HFFc6 (cell line): ENCODE measurements at places on chromosomes 2 and 18. TPM values are rescaled to one million over a fixed set of nuclear protein-coding genes. Genes with fewer than 3 reads are reported as not detected.
A peak's percentile ranks its signal among the peaks of the same experiment; 100 is the strongest.

The MYO7B gene
- 0.69 to 0.92 TPM (median 0.87 TPM) in 3 replicates for total RNA-seq

The PLEK gene
- not detected in 3 replicates for total RNA-seq

The IL37 gene
- not detected in 3 replicates for total RNA-seq

The DAW1 gene
- total RNA-seq: 0.39 to 0.48 TPM in 2 of 3 replicates, not detected in the other

The NEDD4L gene
- total RNA-seq: 17.0 to 29.7 TPM (median 29.2 TPM) in 3 replicates

The MOGAT1 gene
- total RNA-seq: not detected in 3 replicates

The SLC30A3 gene
- total RNA-seq: not detected in 3 replicates

The COBLL1 gene
- 28.4 and 44.6 TPM in 2 replicates for total RNA-seq

The PSD4 gene
- 0.78 to 1.3 TPM (median 1.0 TPM) in 3 replicates for total RNA-seq

The CNGA3 gene
- 0.16 to 1.2 TPM (median 0.59 TPM) in 3 replicates for total RNA-seq

The GEN1 gene
- 8.5 to 14.0 TPM (median 13.7 TPM) in 3 replicates for total RNA-seq

The IL1R2 gene
- not detected in 3 replicates for total RNA-seq

The PARD6G gene
- total RNA-seq: 0.43 to 1.0 TPM (median 0.59 TPM) in 3 replicates

The DNAH6 gene
- 0.02 to 0.13 TPM (median 0.05 TPM) in 3 replicates for total RNA-seq

DNA sequence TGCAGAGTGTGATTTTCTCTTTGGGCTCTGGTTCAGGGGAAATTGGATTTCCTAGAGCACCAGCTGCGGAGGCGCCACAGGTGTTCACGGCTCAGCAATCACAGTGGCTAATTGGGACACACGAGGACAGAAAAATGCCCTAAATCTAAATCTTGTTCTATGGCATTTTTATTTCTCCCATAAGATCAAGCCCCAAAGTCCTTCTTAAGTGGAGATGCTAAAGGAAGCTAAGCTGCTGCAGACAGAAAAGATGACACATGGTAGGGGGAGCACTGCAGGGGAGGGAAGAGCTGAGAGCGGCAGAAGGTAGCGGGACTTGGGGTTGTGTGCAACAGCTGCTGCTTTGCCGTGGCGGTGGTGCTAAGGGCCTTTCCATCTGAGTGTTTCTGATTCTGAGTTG, 280.6 kb downstream of the MYT1L start:
- no peak overlapping the region for H3K4me3 ChIP-seq
- no peaks in the 10 kb centered on the region; the same call in 1 of the 2 replicates for H3K27me3 ChIP-seq
- DNase-seq: no peak
- no peaks in the 10 kb centered on the region for H3K4me1 ChIP-seq
- H3K27ac ChIP-seq: no peak overlapping the region

DNA sequence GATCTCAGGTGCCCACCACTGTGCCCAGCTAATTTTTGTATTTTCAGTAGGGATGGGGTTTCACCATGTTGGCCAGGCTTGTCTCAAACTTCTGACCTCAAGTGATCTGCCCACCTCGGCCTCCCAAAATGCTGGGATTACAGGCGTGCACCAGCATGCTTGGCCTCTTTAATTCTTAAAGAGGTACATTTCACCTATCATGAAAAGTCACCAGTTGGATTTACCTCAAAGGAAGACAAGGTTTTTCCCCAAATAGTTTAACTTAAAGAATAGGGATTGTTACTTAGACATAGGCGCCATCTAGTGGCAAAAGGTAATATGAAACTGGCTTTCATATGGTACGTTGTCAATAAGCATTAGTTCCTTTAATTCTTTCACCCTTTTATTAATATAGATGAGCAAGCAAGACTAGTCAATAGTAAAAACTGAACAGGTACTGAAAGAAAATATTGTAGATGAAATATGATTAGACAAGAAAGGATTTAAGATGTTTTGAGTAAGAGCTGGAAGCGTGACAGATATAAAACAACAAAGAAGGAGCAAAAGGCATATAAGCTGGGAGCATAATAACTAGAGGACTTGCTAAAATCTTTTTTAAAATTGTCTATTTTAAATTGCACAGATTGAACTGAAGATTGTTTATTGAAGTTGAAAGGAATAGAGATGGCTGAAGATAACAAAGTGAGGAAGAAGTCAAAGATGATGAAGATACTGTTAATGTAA, 35.0 kb upstream of the PSMD14 start:
- DNase-seq: peak; percentile 45
- peaks cover 5% of the 10 kb centered on the region; the same call in 1 of the 2 replicates for H3K27me3 ChIP-seq
- H3K27ac ChIP-seq: no peak overlapping the region
- H3K36me3 ChIP-seq: no peaks in the 10 kb centered on the region
- no peak overlapping the region; the same call in 1 of the 2 replicates for H3K4me3 ChIP-seq
- no peaks in the 10 kb centered on the region; the same call in 1 of the 2 replicates for H3K4me1 ChIP-seq

DNA sequence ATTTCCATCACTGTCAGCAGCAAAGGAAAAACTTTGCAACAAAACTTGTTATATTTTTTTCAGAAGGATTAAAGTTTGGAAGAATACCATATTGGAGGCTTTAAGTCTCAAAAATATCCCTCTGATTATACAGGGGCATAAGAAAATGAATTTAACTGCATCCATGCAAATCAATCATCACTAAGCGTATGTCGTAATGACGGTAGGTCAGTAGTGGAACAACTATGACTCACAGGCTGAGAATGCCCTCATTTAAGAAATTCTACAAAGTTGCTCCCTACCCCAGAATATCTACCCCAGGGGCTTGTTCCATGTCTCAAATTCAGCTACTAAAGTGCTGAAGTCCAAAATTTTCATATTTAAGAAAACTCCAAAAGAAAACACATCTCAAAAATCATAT, 12.5 kb upstream of the NAB1 start:
- DNase-seq: peak; percentile 27
- H3K4me3 ChIP-seq: no peak overlapping the region
- H3K27ac ChIP-seq: no peak overlapping the region
- peaks cover 29% of the 10 kb centered on the region for H3K4me1 ChIP-seq
- H3K27me3 ChIP-seq: peaks cover 1% of the 10 kb centered on the region
- no peaks in the 10 kb centered on the region for H3K36me3 ChIP-seq

GRCh38 chr18:24398540-24398939, 916 bp upstream of the OSBPL1A start:
- H3K4me3 ChIP-seq: peak overlapping the region; percentile 89
- peaks cover 30% of the 10 kb centered on the region for H3K4me1 ChIP-seq
- no peak overlapping the region for H3K27ac ChIP-seq
- no peaks in the 10 kb centered on the region; the same call in none of the 2 replicates for H3K27me3 ChIP-seq
- no peaks in the 10 kb centered on the region for H3K36me3 ChIP-seq

- H3K36me3 ChIP-seq: no peaks in the 10 kb centered on the region
- no peaks in the 10 kb centered on the region for H3K4me1 ChIP-seq
- DNase-seq: no peak
- H3K27ac ChIP-seq: no peak overlapping the region
Measured at GRCh38 chr2:233015019-233015645, 2.1 kb upstream of the NGEF start.

- no peak for DNase-seq
- no peaks in the 10 kb centered on the region for H3K36me3 ChIP-seq
- H3K27ac ChIP-seq: no peak overlapping the region
- H3K4me1 ChIP-seq: no peaks in the 10 kb centered on the region
Measured at GRCh38 chr2:144166743-144167142, 353.2 kb downstream of the ZEB2 start.

DNA sequence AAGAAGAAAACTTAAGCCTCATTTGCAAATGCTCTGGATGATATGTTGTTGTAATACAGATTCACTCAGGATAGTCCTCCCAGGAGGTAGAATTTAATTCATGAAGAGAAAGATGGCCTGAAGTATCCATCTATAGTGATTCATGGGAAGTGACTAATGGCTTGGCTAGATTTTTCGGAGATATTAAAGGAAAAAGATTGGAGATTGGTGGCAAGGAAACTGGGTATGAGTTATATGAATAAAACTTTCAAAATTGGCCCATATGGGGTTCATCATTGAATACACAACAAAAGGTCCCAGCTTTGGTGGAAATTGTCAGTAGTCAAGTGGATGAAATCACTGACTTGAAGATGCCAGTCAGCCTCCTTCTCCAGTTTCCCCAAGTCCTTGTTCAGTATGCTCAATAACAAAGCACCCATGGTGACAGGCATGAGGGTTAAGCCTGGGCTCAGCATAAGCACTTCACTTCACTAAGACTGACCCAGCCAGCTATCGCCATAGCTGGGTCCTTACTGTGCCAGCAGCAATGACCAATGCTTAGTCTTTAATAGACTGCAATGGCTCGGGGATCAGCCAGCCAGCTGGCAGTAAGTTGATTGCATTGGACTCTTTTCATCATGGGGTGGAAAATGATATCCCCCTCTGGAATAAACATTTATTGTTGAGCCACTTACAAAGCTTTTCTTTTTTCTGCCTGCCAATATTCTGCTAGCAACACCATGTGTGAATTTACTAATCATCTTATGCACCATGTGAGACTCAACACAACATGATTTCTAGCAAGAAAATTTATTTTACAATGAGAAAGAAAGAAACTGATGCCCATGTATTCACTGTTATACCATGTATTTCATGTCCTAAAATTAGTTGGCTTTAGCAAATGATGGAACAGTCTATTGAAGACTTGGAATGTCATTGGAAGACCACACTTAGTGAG, 176.6 kb upstream of the TACR1 start:
- peak; percentile 46 for DNase-seq
- peaks cover 36% of the 10 kb centered on the region for H3K4me1 ChIP-seq
- H3K4me3 ChIP-seq: no peak overlapping the region
- H3K27ac ChIP-seq: peak overlapping the region; percentile 44
- peaks cover 26% of the 10 kb centered on the region for H3K36me3 ChIP-seq

- no peak for DNase-seq
- H3K36me3 ChIP-seq: no peaks in the 10 kb centered on the region
- H3K4me3 ChIP-seq: no peak overlapping the region
- no peaks in the 10 kb centered on the region for H3K27me3 ChIP-seq
- no peaks in the 10 kb centered on the region for H3K4me1 ChIP-seq
Measured at GRCh38 chr2:66113988-66114625, 320.8 kb upstream of the MEIS1 start.

GRCh38 chr2:43407935-43408334, 181.5 kb upstream of the ZFP36L2 start:
- H3K36me3 ChIP-seq: 0 out of 2 replicates have a peak, but pooled peaks cover under 1% of the 10 kb centered on the region
- H3K27me3 ChIP-seq: no peaks in the 10 kb centered on the region
- H3K4me3 ChIP-seq: no peak overlapping the region
- peaks cover 35% of the 10 kb centered on the region for H3K4me1 ChIP-seq

GRCh38 chr18:62827397-62827796, 112.1 kb downstream of the PHLPP1 start:
- peaks cover 2% of the 10 kb centered on the region; the same call in 1 of the 2 replicates for H3K27me3 ChIP-seq
- no peaks in the 10 kb centered on the region; the same call in 1 of the 2 replicates for H3K36me3 ChIP-seq
- H3K4me3 ChIP-seq: no peak overlapping the region
- H3K27ac ChIP-seq: no peak overlapping the region
- DNase-seq: no peak
- peaks cover 34% of the 10 kb centered on the region for H3K4me1 ChIP-seq

DNA sequence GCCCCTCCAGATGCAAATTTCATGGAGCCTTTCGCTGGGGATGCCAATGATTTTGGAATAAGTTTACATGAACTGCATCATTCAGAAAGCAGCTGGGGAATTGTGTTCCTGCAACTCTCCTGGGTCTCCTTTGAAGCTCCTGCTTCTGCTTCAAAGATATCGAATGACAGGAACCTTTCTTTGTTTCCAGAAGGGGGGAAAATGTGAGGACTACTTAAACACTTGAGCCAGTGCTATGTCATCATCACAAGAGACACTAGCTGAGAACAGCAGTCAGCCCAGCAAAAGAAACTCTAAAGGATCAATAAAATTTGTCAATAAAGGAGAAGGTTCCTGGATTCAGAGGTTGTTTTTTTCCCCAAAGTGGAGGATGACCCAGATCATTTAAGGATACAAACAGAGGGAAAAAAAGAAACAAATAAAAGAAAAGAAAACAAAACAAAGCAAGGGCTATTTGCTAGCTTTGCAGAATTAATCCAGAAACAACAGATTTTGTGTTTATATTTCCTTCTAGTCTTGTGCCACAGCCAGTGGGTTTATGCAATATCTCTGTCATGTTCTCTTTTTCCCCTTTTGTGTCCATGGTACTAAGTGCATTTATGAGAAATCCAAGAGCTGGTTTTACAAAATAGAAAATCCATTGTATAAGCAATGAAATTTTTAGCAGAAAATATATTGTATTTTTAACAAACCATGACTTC, 463.7 kb downstream of the CDH2 start:
- no peaks in the 10 kb centered on the region for H3K36me3 ChIP-seq
- no peak overlapping the region for H3K4me3 ChIP-seq
- H3K27ac ChIP-seq: no peak overlapping the region

DNA sequence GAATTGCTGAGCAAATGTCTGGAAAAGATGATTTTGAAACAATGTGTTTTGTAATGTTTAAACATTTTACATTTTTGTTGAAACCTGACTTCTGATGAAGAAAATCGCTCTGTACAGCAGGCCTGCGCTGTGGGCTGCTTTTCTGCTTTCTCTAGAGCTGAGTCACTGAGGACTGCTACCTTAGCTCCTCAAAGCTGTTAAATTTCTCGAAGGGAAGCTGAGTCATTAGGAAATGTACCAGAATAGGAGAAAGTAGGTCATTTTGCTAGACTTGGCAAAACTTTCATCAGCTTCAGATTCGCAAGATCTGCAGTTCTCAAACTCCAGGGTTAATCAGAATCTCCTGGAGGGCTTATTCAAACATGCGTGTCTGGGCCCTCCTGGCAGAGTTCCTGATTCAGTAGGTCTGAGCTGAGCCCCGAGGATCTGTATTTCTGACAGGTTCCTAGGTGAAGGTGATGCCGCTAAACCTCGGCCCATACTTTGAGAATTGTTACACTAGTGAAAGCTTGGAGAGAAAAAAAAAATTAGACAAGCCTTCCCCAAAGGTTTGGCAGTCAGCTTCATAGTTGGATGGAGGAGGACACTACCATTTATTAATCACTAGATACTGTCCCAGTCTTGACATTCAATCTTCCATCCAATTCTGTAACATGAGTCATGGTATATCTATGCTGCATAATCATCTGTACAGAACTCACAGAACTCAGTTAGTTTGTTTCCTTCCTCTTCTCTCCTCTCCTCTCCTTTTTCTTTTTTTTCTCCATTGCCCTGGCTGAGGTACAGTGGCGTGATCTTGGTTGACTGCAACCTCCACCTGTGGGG, 297.6 kb downstream of the PARD3B start:
- peaks cover 22% of the 10 kb centered on the region for H3K4me1 ChIP-seq
- no peaks in the 10 kb centered on the region for H3K27me3 ChIP-seq
- H3K4me3 ChIP-seq: peak overlapping the region; percentile 78
- peak; percentile 91 for DNase-seq
- no peaks in the 10 kb centered on the region for H3K36me3 ChIP-seq
- peak overlapping the region; percentile 84 for H3K27ac ChIP-seq
